ENCODE measurements at places on chromosomes 12 and 14.

DNA sequence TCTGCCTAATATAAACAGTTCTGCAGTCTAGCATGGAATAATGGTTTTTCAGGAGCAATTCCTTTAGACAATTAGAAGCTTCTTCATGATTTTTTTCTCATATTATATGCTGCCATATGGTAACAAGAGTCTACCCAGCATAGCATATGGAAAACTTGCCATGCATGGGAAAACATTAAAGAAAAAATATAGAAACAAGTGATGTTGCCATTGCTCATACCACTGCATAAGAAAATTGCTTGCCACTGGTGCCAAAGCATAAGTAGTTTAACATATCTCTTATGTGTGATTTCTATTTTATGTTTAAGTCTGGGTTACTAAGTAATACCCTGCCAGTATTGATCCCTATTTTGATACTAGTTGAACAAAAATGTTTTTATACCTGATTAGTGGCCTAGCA, 171.2 kb downstream of the CCDC59 start:
- no peak for DNase-seq

DNA sequence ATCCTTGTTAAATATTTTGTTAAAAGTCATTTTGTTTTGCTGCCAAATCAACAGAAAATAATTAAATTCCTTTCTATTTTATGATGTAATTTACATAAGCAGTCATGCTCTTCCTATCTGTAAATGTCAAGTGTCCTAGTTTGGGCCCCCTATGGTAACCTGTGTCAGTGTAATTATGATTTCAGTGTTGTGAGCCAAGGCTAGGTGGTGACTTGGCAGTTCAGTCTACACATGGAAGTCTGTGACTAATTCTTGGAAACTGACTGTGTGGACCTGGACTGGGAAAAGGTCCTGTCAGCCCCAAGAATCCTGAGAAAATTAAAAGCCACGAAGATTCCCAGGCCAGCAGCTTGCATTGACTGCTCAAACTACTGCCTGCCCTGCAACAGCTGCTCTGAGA, 371.0 kb downstream of the FUT8 start:
- no peak for DNase-seq

DNA sequence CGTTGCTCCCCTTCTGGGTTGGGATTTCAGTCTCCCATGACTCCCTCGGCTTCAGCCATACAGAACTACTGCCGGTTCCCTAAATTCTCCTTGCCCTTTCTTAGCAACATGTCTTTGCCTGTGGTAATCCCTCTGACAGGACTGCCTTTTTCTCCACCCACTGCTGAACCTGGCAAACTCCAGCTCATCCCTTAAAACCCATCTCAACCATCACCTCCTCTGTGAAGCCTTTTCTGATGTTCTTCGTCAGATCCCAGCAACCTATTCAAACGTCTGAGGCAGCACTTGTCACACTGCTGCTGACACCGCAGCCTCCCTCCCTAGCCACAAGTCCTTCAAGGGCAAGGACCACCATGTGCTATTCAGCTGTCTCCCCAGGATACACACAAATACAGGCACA, 10.2 kb upstream of the SMUG1 start:
- no peak for DNase-seq

- no peak for DNase-seq
These were observed 97.2 kb upstream of the PSMC1 start for GRCh38 chr14:90159146-90159545.

DNA sequence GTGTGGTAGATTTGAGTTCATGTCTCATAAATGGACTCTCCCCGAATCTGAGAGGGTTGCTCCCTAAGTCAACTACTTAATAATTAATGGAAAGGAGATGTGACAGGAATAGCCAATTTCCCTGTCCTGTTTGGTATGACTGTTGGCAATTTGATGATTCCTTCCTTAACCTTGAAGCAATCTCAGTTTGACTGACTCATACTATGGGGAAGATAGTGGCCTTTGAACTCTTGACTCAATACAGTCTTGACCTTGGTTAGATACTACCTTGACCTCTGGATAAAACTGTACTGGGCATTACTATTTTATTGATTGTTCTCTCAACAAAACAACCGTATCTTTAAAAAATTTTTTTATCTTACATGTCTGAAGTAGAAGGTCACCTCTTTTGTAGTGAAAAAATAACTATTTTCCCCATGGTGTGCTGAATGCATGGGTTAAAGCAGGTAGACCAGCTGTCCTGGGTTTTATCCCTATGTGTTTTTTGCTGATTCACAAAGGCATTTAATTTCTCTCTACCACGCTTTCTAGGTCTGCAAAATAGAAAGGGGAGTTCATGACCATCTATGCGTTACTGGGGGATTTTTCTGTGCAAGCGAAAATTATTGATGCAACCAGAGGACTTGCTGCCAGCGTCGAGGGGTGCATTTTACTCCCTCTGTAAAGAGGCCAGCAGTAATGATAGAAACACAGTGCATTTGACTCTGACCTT, 80.1 kb downstream of the ETV6 start:
- DNase-seq, result no peak

- DNase-seq, result no peak
These were observed 68.7 kb downstream of the BORCS5 start for GRCh38 chr12:12425616-12426015.

- DNase-seq, result no peak
These were observed 26.9 kb downstream of the SAMD4A start for GRCh38 chr14:54593860-54594259.

- DNase-seq, result peak; percentile 0
These were observed 73.1 kb upstream of the AMN1 start for GRCh38 chr12:31801872-31802271.

GRCh38 chr12:75704208-75704607, 192.8 kb upstream of the KRR1 start:
- DNase-seq, result no peak

DNA sequence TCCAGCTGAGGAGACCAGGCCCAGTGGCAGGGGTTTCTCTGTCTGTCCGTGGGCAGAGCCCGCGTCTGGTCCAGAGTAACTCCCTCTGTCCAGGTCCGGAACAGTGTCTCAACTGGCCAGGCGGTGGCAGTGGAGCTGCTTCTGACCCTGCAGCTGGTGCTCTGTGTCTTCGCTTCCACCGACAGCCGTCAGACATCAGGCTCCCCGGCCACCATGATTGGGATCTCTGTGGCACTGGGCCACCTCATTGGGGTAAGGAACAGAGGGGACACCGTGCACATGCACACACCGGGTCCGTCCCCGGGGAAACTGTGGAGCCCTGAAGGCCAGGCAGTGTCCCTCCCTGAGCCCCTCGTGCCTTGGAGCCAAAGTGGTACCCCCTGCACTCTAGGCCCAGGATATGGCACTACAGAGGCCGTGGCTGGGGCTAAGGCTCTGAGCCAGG, 1.5 kb downstream of the AQP6 start:
- DNase-seq, result no peak

- DNase-seq, result no peak
These were observed 135.9 kb downstream of the KTN1 start for GRCh38 chr14:55715889-55716288.
